NCI-H524 treated with DMSO at 0.1 percent for 48 hours (cell line): ENCODE measurements at places on chromosomes 5 and 9.

DNA sequence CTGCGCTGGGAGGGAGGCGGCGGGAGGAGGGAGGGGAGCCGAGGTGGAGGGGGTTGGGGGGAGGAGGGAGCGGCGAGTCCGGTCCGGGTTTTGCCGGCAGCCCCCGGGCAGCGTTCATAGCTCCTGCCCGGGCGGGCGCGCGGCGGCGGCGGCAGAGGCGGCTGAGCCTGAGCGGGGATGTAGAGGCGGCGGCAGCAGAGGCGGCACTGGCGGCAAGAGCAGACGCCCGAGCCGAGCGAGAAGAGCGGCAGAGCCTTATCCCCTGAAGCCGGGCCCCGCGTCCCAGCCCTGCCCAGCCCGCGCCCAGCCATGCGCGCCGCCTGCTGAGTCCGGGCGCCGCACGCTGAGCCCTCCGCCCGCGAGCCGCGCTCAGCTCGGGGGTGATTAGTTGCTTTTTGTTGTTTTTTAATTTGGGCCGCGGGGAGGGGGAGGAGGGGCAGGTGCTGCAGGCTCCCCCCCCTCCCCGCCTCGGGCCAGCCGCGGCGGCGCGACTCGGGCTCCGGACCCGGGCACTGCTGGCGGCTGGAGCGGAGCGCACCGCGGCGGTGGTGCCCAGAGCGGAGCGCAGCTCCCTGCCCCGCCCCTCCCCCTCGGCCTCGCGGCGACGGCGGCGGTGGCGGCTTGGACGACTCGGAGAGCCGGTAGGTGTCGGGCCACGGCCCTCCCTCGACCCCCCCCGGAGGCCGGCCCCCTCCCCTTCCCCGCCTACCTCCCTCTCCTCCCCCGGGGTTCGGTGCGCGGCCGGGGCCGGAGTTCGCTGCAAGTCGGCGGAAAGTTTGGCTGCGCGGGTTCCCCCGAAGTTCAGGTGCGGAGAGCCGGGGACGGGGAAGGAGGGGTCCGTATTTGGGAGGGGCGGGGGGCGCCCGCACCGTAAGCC is at the start of gene CXXC5:
TSS of gene CXXC5 (plus strand) at position 145 of the 877 bp plus-strand sequence. CDS start 32,175 bp downstream, outside the sequence.
- DNase-seq: peak; percentile 15

DNA sequence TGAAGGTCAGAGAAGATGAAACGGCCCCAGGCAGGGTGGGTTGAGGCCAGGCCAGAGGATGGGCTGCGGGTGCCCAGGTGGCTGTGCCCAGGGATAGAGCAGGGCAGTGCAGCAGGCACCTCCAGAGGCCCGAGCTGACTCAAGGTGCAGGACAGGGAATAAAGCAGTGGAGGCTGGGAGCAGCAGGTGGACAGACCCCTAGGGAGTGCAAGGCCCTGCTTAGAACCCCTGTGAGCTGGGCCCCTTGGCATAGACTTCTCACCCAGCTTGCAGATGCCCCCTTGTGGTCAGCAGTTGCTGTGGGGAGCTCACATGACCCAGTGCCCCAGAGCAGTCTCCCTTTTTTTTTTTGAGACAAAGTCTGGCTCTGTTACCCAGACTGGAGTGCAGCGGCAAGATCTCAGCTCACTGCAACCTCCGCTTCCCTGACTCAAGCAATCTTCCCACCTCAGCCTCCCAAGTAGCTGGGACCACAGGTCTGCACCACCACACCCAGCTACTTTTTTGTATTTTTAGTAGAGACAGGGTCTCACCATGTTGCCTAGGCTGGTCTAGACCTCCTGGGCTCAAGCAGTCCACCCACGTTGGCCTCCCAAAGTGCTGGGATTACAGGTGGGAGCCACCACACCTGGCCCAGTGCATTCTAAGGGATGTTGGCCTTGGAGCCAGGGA is 118.8 kb downstream of the WNK2 start:
- peak; percentile 32 for DNase-seq

DNA sequence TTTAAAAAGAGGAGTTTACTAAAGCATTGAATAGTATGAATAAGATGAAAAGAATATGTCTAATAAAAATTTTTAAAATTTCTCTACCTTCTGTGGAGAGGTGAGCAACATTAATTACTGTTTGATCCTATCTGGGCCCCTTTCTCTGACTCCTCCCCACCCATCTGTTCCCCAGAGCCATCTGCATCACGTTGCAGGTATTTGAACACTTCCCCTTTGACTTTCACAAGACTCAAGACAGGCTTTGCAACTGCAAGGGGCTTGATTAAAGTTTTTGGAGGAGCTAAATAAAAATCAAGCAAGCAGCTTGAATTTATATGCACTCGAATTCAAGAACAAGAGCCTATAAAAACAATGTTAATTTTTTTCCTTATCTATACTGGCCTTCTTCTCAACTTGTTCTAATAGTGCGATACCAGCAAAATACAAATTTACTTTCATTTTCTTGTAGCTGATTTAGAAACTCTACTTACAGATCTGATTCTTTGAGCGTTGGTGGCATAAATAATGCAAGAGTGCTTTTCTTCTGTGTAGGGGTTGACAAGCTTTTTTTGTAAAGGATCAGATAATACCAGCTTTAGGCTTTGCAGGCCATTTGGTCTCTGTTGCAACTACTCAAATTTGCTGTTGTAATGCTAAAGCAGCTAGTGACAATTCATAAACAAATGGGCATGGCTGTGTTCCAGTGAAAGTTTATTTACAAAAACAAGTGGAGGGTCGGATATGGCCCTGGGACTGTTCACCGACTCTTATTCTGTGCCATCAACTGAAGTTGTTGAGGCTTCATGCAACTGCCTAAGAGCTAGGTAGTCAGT is 21.2 kb downstream of the TXNDC8 start:
- DNase-seq: peak; percentile 28

DNA sequence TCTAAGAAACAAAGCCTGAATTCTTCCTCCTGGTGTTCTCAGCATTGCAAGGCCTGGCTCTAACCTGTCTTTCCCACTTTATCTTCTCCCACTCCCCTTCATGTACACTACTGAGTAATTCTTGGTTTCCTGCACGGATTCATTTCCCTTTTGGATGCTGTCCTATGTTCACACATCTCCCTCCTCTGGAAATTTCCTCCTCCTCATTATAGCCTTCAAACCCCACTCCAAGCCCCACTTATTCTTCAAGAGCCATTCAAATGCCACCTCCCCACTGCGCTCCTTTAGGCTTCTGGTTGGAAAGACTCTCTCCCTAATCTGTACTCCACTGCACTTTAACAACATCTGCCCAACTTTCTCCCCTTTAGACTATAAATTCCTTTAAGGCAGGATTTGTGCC is 28.2 kb upstream of the C5orf63 start:
- DNase-seq: peak; percentile 85

GRCh38 chr5:14767735-14768507 is 103.4 kb downstream of the OTULIN start:
- DNase-seq: no peak

GRCh38 chr9:21589344-21590056 is 107.4 kb upstream of the IFNE start:
- DNase-seq: no peak

GRCh38 chr9:136554870-136555269 is 9.0 kb upstream of the NOTCH1 start:
- DNase-seq: no peak

- no peak for DNase-seq
These were observed 49.7 kb downstream of the TIMD4 start for GRCh38 chr5:156913355-156913718.

GRCh38 chr9:120924698-120925534 is 1.7 kb downstream of the TRAF1 start:
- DNase-seq: no peak

DNA sequence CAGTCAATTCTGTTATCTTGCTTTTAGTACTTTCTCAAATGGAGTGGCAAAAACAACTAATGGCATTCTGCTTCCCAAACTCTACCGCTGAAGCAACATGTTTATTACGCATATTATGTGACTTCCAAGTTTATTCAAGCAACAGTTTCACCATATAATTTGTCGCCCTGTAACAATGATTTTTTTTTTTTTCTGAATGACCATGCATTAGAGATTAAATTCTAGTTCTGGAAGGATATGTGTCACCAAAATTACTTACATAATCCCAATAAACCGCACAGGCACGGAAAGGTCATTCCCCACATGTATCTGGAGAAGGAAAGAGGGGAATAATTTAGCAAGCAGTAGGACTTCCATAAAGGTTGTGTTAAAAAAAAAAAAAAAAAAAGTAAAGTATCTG is 691.8 kb downstream of the DNAH5 start:
- DNase-seq: no peak

DNA sequence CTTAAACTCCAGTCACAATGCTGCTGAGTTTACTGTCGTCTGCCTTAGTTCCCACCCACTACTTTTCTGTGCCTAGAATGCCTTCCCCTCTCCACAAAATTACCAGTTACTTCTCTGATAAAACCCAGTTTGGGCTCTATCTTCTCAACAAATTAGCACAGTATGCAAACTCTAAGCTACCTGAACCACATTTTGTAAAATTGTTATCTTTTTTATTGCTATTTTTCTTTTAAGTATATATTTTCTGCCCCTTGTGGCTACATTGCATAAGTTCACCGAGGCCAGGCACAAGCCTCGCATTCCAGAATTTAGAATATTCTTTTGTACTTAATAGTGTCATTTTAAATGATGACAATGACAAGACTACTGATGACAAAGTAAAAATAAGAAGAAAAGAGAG is 60.0 kb downstream of the POU5F2 start:
- no peak for DNase-seq

DNA sequence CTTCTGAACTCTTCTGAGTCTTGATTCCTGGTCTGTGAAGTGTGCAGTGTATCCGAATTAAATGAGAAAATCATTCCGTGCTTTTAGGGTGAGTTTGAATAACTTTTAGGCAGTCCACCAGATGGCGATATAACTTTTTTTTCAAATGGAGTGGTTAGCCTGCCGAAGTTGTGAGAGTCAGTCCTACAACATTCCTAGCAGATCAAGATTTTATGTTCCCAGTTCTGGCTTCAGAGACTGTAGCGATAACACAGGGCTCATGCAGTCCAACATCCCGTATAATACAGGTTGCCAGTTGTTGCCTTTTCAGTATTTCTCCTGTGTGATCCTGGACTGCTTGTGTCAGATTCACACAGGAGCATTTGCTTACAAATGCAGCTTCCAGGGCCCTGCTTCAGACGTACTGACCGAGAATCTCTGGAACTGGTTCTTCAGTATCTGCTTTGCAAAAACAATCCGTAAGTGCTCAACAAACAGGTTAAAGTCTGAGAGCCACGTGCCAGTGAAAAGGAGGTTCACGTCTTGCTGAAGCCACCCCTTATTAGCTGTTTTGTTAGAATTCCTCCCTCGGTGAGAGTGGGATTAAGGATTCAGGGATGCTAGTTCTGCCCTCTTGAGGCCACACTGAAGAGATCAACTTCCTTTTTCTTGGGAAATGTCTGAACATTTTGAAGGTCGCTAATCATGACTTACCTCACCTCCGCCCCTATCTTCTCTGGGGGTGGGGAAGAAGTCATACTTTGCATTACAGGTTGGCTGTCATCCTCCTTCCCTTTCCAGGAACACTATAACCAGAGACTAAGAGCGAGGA is 22.8 kb downstream of the SMIM3 start:
- no peak for DNase-seq

GRCh38 chr5:321726-322251 is 275 bp downstream of the AHRR start:
- DNase-seq: no peak

GRCh38 chr5:64971513-64971912 is 202.8 kb downstream of the CWC27 start:
- no peak for DNase-seq

GRCh38 chr5:74977471-74977870 is 74.9 kb downstream of the GCNT4 start:
- DNase-seq: no peak

GRCh38 chr9:71025728-71026127 is 95.7 kb downstream of the TRPM3 start:
- DNase-seq: no peak

DNA sequence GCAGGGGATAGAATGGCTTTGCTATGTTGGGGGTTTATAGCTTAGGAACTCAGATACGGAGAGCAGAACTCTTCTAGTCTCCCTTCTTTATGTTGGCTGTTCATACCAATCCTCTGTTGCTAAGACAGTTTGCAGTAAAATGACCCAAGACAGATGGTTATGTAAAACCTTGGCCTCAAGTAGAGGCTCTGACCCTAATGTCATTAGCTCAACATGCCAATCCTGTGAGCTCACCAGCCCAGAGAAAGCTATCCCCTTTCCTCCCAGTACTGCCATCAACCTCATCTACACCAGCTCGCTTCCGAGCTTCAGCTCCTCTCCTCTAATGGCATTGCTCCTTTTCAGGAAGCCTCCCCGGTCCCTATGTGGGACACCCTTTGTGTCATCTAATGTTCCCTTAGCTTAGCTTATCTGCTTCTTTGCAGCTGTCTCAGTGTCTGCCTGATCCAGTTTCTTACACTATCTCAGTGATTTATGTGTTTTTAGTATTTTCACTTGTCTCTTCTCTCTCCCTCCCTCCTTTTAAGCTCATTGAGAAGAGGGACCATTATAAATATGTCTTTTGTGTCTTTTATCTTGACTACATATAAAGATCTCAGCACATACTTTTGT is 281.3 kb upstream of the CLINT1 start:
- peak; percentile 38 for DNase-seq

DNA sequence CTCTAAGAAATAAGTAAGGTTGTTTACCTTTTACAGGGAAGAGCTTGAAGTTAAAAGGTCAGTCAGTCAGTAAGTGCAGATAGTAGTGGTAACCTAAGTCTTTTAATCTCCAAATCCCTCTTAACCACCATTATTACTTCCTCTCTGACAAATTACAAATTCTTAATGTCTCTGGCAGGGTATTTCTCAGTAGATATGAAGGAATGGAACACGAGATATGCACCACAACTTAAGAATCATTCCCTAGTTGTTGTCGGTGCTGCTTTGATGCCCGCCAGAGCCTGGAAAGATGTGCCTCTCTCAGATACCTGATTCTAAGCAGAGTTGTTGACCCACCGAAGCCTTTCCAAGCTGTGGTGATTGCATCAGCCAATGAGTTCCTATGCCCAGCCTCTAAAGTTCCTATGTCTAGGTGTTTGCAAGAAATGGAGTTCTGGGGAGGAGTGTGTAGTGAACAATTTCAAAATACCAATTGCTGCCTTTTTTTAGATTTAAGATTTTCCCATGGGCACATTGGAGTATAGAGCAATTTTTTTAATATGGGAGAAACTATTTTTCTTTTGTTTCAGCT is 78.5 kb downstream of the CD180 start:
- DNase-seq: no peak

DNA sequence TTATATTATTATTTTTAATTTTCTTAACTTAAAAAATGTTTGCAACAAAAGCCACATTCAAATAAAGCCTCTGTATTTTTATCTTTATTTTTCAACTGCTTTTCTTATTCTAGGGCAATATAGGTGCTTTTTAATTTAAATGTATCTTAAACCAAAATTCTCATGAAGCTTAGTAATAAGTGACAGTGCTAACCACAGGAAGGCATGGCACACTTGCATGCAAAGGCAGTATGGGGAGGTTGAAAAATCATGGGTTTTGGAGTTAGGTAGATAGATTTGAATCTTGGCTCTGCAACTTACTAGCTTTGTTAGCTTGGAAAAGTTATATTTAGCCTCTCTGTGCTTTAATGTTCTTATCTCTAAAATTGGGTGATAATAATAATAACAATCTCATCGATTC is 458.0 kb downstream of the DMAC1 start:
- no peak for DNase-seq
